NCI-H2029 (cell line): ENCODE measurements at places on chromosomes 13 and 19.

DNA sequence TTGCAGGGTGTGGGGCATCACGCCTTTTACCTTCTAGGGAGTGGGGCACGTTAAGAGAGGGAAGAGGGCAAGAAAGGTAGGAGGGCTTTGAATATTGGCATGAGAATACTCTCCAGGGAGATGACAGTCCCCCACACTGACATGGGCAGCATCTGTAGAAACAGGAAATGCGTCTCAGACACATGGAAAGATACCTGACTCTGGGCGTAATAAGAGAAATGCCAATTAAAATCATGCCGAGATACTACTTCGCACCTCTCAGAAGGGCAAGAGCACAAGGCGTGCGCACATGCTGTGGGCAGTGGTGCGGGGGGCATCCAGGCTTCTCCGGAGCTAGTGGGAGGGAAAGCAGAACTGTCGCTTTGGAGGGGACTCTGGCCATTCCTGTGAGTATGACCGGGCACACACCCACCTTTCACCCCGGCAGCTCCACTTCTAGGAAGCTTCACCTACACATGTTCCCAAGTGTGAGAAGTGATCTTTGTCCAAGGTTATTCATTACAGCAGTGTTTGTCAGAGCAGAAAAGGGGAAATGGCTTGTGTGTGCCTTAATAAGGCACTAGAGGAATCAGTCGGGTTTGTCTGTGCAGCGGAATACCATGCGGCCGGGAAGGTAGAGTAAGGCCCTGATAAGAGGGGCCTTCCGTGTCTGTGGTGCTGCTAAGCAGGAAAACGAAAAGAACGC lies 99.5 kb downstream of the SIPA1L3 start:
- DNase-seq = no peak

GRCh38 chr13:103539265-103539664 lies 473.0 kb upstream of the SLC10A2 start:
- DNase-seq = peak; percentile 4

GRCh38 chr19:1279782-1280341 lies 4.5 kb downstream of the FAM174C start:
- DNase-seq = peak; percentile 66

- DNase-seq = no peak
Measured at GRCh38 chr13:93364166-93364565, 137.6 kb downstream of the GPC6 start.

- DNase-seq = no peak
Measured at GRCh38 chr13:28423010-28423409, 71.9 kb downstream of the FLT1 start.

DNA sequence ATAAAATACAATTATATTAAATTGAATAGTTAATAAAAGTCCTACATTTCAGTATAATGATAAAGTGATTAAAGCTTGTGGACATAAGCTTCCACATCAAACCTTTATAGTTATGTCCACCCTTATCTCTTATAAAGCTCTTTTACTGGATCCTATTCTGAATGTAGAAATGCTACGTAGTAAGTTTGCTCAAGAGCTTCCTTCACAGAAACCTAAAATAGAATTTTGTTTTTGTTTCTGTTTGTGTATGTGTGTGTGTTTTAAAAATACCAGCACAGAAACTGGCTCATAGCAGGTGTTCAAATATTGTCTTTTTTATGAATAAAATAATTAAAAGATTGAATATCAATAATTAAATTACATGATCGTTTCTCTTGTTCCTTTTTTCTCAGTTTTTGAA lies 21.0 kb upstream of the UFM1 start:
- no peak for DNase-seq

GRCh38 chr13:110436276-110436675 lies 125.2 kb downstream of the RAB20 start:
- no peak for DNase-seq

DNA sequence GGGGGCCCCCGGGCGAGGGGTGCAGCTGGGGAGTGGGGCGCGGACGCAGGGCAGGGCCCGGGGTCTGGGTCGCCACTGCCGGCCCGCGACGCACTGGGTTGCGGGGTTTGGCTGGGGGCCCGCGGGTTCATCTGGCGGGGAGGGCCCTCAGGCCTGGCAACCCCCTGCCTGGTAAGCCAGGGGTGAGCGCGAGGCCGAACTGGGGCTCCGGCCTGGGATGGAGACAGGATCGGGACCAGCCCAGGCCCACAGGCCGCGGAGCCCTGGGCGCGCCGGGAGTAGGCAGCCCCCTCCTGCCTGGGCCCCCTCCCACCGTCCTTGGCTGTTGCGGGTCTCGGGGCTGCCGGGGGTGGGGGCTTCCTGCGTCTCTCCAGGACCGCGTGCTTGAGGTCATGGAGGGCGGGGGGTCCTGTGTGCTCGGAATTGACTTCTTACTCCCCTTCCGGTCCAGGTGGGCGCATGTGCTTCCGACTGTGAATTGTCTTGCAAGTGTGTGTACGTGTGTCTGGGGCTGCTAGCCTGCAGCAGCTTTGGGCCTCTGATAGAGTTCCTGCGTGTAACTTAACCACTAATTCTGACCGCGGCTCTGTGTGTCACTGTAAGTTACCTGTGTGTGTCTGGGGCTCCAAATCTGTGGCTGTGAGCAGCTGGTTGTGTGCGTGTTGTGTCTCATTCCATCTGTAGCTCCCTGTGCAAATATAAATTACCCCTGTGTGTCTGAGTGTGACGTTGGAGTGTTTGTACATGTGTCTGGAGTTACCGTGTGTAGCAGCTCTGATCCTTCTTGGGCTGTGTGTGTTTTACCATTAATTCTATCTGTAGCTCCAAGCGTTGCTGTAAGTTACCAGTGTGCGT lies 751 bp downstream of the GRAMD1A start:
- peak; percentile 77 for DNase-seq

GRCh38 chr13:53064731-53065130 lies 36.1 kb downstream of the OLFM4 start:
- no peak for DNase-seq

- no peak for DNase-seq
Measured at GRCh38 chr13:35260316-35260715, 216.2 kb downstream of the MAB21L1 start.

- no peak for DNase-seq
Measured at GRCh38 chr13:62129000-62129551, 713.4 kb upstream of the PCDH20 start.

DNA sequence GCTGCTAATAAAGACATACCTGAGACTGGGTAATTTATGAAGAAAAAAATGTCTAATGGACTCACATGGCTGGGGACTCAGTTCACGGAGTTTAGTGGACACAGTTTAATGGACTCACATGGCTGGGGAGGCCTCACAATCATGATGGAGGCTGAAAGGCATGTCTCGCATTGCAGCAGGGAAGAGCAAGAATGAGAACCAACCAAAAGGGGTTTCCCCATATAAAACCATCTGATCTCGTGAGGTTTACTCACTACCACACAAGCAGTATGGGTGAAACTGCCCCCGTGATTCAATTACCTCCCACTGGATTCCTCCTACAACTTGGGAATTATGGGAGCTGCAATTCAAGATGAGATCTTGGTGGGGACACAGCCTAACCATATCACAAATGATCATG lies 1181.2 kb downstream of the PCDH9 start:
- DNase-seq = no peak

- DNase-seq = no peak
Measured at GRCh38 chr13:91154558-91155353, 192.7 kb upstream of the MIR17HG start.

GRCh38 chr13:29849731-29850212 lies 645 bp downstream of the UBL3 start:
- no peak for DNase-seq

GRCh38 chr19:47158879-47159503 lies 28.4 kb downstream of the SAE1 start:
- no peak for DNase-seq

DNA sequence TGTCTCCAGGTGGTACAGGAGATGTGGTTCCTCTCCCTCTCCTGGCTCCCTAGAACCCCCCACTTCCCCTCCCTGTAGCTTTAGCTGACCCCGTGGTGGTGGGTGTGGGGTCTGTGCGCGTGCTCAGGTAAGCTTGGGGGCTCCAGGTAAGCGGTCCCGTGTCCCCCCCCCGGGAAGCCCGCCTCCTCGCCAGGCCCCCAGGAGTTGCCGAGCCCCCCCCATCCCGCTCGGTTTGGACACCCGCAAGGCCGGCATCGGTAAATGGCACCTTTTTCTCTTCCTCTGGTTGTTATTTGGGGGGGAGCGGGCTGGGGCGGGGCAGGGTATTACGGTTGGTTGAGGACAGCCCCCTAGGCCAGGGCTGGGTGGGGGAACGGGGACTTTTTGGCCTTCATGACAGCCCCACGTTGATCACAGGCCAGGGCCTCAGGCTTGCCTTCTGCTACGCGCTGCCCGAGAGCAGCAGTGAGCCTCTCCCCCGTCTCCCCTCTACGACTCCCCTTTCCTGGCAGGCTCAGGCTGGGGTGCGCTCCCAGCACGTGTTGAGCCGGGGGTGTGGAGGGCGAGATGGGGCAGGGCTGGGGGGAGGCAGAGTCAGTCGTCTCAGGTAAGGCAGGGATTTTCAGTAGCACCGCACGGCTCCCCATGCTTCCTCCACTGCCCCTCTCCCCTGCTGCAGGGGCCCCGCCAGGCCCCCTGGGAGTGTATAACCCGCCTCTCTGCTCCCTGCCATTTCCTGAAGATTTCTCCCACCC lies 10.7 kb upstream of the LIN7B start:
- no peak for DNase-seq

- DNase-seq = no peak
Measured at GRCh38 chr13:59774491-59774971, 389.2 kb downstream of the DIAPH3 start.

DNA sequence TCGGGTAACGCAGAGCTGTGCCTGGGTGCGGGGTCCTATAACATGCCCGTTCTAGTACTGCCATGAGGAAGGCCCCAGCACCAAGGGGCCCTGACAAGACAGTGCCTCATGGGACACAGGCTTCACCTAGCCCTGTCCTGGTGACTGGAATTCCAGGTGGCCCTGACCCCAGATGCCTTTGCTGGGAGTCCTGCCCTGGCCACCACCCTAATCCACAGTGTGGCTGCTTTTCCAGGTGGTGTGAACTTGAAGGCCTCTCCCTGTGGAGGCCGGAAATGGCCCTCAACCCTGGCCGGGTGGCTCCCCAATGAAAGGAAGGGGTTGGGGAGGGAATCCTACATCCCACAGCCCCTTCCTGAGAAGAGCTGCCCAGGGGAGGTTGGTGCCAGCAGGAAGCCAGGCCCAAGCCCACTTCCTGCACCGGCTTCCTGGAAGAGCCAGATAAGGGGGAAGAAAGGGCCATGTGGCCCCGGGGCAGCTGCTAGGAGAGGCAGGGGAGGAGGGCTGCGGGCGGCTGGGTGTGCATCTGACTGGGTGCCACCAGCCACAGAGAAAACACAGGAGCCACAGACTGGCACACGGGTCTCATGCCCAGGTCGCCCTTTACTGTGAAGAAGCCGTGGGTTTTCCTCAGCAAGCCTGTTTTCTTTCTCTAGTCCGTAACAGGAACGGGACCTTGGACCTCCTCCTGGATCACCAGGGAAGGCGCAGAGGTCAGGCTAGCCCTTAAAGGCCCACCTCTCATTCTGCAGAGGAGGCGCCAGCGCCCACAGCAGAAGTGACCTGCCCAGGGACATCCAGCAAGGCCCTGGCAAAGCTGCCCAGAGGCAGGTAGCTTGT lies 4.7 kb downstream of the LSM4 start:
- DNase-seq = no peak

- DNase-seq = peak; percentile 75
Measured at GRCh38 chr19:15452111-15453047, 2.6 kb upstream of the WIZ start.

DNA sequence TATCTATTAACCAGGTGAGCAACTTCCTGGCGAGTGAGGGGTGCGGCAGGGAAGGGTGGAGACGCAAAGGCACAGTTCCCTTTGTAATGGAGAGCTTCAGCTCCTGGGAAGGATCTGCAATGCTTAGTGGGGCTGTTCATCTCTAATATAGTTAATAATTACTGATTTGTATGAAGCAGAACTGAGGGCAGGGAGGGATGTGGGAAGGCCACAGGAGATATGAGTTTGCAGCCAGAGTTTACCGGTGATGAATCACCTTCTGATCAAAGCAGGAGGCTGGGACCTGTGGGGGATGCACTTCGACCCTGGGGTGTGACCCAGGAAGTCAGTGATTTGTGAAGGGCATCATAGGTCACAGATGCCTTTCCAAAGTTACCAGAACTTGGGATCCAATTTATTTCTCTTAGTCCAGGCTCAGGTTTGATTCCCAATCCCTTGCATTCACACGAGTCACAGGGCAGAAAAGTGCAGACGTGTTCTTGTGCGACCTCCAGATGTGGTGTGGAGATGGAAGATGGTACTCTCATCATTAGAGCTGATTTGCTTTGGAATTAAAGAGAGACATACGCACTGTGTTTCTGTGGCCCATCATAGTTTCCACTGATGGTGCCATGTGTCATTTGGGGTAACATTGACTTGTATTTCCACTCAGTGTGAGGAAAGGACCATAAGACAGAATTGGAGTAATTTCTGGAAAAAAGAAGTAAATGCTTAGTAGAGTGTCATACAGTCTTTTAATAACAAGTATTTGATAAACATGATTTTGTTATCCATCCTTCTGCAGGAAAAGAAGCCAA lies 55.0 kb downstream of the LRCH1 start:
- DNase-seq = no peak
